ENCODE measurements at places on chromosomes 11 and 22. TPM values are rescaled to one million over a fixed set of nuclear protein-coding genes. Genes with fewer than 3 reads are reported as not detected.

- no peak for DNase-seq
Measured at GRCh38 chr11:73121692-73122091, 20.4 kb downstream of the FCHSD2 start.

Gene SAA2
- polyA plus RNA-seq = not detected

DNA sequence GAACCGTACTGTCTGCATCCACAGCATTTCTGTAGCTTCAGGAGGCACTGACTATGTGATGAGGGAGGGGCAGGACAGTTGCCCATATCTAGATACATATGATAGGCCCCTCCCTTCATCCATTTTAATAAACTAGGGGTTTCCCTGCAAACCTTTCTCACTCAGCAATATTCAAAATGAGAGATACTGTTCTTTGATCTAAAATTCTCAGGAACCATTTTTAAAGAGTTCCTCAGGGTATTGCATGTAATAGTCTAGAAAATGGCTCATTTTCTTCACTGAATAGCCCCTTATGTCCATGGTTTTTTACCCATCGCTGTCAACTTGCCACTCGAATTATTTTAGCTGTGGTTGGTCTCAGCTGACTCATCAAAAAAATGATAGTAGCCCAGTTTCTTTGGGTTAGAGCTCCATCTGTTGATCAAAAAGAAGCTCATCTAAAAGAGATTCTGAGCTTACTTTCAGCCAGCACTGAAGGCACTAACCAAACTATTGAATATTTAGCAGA, 37.0 kb upstream of the DNAJB7 start:
- DNase-seq = peak; percentile 54

DNA sequence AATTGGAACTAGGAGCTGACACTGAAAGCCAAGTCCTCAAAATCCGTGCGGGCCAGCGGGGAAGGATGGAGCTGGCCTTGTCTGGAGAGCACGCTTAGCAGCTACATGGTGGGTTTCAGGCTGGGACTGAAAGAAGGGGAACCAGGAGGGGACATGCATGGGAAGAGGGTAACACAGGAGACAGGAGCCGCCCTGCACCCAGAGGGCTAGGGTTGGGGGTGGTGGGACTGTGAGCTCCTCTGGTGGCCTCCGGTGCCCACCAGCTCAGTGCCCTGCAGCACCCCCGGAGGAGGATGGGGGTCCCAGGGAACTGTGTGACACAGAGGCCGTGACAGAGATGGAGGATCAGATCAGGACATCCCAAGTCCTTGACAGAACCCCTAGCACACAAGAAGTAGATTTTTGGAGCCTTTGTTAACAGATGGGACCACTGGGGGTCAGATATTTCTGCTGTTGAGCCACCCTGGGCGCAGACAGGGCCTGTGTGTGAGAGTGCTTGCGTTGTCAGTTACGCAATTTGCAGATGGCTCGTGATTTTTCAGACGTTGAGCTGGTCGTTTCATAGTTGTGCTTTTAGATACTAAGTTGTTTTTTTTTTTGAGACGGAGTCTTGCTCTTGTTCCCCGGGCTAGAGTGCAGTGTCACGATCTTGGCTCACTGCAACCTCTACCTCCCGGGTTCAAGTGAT, 21.3 kb upstream of the GRAMD4 start:
- DNase-seq = peak; percentile 65

- no peak for DNase-seq
Measured at GRCh38 chr22:50361222-50361621, 18.1 kb downstream of the PPP6R2 start.

Gene LRRC32
- 11.6 TPM for polyA plus RNA-seq

- no peak for DNase-seq
Measured at GRCh38 chr11:132312701-132313111, 942.3 kb downstream of the NTM start.

DNA sequence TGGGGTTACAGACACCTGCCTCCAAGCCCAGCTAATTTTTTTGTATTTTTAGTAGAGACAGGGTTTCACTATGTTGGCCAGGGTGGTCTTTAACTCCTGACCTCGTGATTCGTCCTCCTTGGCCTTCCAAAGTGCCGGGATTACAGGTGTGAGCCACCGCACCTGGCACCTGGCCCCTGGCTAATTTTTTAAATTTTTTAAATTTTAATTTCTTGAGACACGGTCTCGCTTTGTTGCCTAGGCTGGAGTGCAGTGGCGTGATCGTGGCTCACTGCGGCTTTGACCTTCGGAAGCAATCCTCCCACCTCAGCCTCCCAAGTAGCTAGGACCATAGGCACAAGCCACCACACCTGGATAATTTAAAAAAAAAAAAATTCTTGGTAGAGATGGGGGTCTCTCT, 14.6 kb downstream of the PPP6R2 start:
- DNase-seq = no peak

Gene GAL3ST3
- polyA plus RNA-seq = 0.39 TPM

Gene DENND5A
- 28.5 TPM for polyA plus RNA-seq

DNA sequence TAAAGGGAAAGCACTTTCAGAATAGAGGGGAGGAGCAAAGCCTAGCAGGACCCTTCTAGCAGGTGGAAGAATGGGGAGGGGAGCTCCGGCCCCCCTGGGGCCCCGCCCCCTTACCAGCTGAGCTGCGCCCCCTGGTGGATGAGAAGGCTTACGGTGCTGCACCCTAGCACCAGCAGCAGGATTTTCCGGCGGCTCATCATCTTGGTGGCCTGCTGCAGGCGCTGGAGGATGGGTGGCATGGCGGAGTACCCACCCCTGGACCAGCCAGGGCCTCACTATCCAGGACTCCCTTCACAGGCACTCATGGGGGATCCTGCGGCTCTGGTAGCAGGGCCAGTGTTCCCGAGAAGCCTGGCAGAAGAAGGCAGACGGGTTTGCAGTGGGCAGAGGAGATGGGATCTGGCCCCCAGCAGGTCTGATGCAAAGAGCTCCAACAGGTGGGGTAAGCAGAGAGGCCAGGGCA, 3.8 kb downstream of the GAL3ST3 start:
- peak; percentile 52 for DNase-seq

DNA sequence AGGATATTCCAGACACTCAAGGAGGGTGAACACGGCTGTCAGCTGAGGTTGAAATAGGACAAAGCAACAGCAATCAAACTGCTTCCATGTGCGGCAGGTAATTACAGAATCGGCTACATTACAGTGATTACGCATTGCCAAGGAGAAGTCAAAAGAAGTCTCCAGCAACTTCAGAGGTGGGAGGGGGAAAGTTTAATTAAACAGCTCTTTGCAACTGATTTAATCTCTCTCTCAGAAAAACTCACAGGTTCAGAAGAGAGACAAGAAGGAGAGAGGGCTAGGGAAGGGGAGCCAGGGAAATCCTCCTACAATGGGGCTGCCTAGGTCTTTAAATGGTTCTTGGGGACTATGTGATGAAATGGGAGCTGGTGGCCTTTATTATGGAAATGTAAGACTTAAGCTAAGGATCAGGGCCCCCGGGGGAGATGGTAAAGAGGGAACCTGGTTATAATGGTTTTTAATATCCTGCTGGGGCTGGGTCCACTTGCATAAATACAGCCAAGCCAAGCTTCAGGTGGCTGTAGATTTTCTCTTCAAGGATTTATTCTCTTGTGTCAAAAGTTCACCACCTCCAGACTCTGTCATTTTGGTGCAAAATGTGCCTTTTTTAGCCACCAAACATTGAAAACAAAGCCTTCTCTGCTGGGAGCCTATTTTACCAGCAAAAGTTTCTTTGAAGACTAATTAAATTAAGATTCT, 354.7 kb upstream of the NARS2 start:
- no peak for DNase-seq

DNA sequence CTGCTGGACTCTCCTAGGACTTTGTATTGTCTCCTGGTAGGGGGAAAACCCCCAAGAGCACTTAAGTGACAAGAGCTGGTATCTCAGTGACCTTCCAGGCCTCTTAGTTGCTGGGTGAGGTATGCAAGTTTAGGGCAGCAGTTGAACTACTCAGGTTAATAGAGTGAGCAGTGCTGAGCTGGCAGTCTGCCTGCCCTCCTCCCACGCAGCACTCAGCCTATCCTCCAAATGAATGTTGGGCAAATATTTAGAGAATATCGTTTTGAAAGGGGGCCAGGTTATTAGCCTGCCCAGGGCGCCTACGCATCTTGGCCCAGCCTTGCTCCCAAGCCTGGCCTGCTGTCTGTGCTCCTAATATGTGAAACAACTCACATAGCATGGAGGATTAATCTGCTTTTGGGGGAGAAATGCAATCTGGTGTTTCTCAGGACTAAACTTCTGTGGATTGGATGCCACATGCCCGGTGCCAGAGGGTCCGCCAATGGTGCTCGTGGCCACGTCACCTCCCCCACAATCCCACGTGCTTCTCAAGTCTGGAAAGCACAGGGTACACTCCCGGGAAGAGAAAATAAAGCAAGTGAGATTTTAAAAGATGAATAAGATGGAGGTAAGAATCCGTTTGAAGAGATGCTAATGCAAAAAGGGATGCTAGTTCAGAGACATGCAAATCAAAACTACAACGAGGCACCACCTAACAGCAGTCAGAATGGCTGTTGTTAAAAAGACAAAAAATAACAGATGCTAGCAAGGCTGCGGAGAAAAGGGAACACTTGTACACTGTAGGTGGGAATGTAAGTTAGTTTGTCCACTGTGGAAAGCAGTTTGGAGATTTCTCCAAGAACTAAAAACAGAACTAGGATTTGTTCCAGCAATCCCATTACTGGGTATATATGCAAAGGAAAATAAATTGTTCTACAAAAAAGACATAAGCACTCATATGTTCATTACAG, 67.7 kb downstream of the SPON1 start:
- DNase-seq = peak; percentile 83

Gene PARVG
- polyA plus RNA-seq = 6.7 TPM

DNA sequence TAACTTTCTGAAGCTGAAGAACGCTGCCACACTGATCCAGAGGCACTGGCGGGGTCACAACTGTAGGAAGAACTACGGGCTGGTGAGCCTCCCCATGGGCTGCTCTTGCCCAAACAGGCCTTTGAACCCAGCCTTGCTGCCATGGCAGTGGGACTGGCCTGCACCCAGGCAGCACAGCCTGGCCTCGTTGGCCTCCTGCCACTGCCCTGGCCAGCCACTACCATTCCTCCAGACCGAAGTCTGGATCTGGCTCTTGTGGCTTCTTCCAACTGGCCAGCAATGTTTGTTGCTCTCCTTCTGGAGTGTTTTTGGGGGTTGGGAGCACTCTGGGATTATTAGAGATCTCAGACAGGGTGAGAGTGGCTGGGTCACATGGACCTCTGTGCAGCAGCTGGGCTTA, 51.0 kb downstream of the MYO7A start:
- no peak for DNase-seq

Gene TRIM51
- not detected for polyA plus RNA-seq
